ENCODE measurements at places on chromosomes 3 and 15.
A peak's percentile ranks its signal among the peaks of the same experiment; 100 is the strongest.

- DNase-seq: no peak
Observed at GRCh38 chr15:92565351-92566125, 90.0 kb downstream of the FAM174B start.

- peak; percentile 59 for DNase-seq
Observed at GRCh38 chr15:40054855-40055575, 16.0 kb upstream of the SRP14 start.

DNA sequence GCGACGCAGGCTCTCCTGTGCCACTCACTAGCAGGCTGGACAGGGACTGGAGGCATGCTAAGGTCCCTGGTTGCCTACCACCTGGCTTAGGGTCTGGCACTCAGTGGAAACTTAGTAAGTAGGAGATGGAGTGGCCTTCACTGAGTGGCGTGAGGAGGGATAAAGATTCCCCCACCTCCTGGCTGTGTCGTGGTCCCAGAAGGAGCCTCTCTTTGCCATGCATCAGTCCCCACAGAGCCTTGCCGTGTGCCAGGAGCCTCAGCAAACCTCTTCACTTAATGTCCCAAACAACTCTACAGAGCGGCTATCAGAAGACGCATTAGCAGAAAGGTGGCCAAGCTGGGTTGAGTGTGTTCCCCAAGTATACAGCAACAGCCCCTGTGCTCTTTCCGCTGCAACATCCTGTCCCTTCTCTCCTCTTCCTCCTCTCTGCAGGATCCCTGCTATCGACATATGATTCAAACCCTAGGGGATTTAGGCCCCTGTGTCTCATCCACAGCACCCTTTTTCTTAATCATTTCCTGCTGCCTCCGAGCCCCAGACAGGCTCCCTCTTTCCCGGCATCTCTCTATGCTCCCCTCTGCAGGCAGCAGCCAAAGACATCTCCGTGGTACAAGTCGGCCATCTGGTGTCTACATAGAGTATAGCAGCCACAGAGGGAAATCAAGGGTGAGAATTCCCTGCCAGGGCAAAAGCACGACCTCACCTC lies 66.7 kb downstream of the SLC6A1 start:
- DNase-seq: peak; percentile 68

DNA sequence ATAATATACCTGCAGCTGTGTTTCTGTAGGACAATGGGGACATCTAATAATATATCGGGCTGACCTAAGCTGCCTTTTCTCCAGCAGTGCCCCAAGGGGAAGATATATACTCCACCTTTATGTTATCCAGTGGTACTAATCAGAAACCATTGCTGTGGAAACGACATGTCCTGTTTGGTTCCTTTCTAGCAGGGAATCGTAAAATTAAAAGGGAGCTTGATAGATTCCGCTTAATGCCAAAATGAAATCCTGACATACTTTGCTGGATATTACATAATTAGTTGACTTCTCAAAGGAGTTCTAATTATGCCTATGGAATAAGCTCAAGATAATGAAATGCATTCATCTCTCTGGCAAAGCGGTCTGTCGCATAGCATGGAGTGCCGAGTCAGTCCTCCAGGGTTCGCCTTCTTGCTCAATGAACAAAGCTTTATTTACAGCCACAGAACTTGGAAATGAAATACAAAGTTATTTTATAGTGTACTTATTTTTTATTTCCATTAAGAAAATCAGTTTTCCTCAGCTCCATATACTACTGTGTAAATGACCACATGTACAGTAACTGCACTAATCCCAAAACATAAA lies 262.8 kb downstream of the LRTM1 start:
- no peak for DNase-seq

GRCh38 chr3:74009961-74010844 lies 385.5 kb upstream of the PDZRN3 start:
- DNase-seq: no peak
